ENCODE measurements at places on chromosomes 12 and 14. TPM values are rescaled to one million over a fixed set of nuclear protein-coding genes. Genes with fewer than 3 reads are reported as not detected.

The BAG5 gene
- 29.3 TPM for total RNA-seq

The SRRM4 gene
- total RNA-seq, result not detected

The CLMN gene
- total RNA-seq, result 3.9 TPM

The FOXN4 gene
- not detected for total RNA-seq

The TMEM253 gene
- total RNA-seq, result not detected

The GPRC5D gene
- total RNA-seq, result not detected

The ULK1 gene
- 4.4 TPM for total RNA-seq

Data from regular cardiac myocyte (primary cell).